ENCODE measurements at places on chromosomes 11 and 22.

DNA sequence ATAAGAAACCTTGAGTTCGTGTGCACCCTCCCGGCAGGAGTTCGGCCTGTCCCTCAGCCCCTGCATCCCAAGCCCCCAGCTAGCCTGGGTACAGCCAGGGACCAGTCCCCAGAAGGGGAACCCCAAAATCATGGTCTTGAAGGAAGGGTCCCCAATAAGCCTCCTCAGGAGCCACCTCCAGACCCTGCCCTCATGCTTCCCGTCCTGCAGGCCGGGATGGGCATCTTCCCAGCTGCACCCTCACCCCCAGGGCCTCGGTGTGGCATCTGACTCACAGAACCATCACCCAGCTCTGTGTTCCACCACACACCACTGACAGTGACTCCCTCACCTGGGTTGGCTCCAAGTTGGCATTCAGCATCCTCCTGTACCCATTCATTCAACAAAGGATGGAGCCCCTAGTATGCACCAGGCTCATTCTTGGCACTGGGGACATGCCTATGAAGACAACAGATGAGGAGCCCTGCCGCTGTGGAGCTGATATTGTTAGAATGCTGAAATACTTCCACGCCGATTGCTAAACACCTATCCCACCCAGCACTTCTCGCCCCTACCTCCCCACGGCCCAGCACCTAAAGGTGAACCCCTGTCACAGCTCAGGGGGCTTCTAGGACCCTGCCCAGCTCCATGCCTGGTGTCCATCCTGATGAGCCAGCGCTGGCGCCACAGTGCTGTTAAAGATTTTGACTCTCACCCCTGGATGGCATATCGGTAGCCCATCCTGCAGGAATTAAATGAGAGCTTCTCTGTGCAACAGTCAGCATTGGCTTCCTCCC, 77.8 kb downstream of the BUD13 start:
- no peak overlapping the region for H3K4me3 ChIP-seq
- H3K36me3 ChIP-seq, result no peaks in the 10 kb centered on the region
- no peaks in the 10 kb centered on the region for H3K4me1 ChIP-seq
- no peak overlapping the region for H3K27ac ChIP-seq

- peak overlapping the region; percentile 95 for H3K4me3 ChIP-seq
- peaks cover 8% of the 10 kb centered on the region for H3K4me1 ChIP-seq
- no peaks in the 10 kb centered on the region for H3K27me3 ChIP-seq
- DNase-seq, result no peak
- H3K36me3 ChIP-seq, result peaks cover 22% of the 10 kb centered on the region
- H3K27ac ChIP-seq, result peak overlapping the region; percentile 57
Measured at GRCh38 chr22:28741200-28741784, 328 bp downstream of the CHEK2 start.

DNA sequence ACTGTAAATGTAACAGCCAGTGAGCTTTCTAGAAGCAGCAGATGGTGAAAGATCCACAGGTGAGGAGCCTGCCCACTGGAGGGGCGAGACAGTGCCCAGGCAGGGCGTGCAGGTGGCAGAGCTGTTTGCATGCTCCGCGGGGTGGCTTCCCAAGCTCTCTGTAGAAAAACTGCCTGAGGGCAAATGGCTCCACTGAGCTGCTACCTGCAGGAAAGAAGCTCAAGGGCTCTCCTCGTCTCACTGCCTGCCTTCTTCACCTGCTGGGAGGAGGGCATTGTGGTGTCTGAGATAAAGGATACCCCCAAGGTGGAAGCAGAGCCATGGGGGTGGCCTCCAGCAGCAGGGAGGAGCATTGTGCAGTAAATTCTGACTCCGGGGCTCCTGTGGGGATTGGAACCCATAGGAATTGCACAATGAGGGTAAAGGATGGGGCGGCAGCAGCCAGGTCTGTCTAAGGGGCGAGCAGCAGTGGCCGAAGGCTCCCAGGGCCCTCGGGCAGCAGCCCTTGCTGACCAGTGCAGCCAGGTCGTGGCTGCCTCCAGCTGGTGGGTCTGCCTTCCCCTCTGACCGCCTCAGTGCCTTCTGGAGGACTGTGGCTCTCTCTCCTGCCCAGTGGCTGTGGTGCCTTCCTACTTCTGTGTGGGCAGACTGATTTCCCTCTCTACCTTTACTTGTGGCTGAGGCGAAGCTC, 28.0 kb upstream of the CABP7 start:
- no peak for DNase-seq
- peaks cover 12% of the 10 kb centered on the region for H3K4me1 ChIP-seq
- H3K36me3 ChIP-seq, result peaks cover 9% of the 10 kb centered on the region

DNA sequence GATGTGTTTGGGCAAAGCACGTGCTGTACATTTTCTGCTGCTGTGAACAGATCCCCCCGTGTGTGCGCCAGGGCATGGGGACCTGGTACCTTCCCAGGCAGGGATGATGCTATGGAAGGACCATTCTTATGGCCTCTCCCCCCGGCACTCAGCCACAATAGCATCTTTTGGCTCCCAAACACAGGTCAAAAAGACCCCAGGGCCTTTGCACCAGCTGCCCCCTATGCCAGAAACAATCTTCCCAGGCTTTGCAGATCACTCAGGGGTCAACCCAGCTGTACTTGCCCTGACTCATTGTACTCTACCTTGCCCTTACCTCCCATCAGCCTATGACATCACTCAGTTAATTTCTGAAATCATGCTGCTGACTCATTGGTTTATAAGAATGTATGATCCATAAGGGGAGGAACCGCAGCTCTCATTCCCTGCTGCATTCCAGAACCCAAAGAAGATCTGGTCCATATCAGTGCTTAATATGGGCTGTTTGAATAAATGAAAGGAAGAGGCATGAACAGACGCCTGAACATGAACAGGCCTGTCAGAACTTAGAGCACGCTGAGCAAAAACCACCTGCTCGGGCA, 100.7 kb downstream of the CELSR1 start:
- DNase-seq, result no peak
- H3K27ac ChIP-seq, result no peak overlapping the region
- H3K4me3 ChIP-seq, result no peak overlapping the region
- peaks cover 15% of the 10 kb centered on the region for H3K27me3 ChIP-seq
